ENCODE measurements at places on chromosomes 4 and X.

DNA sequence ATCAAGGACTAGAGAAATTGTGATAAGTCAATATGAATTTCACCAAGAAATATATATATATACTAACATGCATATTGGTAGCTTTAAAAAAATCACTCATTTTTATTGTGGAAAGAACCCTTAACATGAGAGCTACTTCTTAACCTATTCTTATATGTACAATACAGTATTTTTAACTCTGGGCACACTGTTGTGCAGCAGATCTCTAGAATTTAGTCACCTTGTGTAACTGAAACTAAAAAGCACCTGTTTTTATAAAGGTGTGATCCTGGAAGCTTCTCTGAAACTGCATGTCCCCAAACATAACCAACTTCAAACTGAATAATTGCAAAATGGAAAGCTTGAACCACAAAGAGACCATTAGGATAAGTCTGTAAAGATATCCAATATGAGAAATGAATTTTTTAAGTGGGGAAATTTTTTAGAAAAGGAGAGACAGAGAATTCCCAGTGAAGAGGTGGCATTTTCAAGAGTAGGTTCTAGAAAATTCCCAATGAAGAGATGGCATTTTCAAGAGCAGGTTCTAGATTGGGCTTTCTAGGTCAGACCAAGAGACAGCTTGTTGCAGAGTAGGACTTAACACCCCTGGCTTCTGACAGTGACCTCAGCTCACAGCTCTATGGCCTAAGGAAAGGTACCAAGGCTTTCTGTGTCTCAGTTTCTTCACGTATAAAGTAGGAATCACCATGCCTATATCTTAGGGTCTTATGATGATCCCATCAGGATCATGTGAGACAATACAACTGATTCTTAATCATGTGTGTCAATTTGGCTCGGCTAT lies 22.0 kb upstream of the PPARGC1A start:
- DNase-seq: no peak

- DNase-seq: no peak
Observed at GRCh38 chr4:94378047-94378446, 35.4 kb upstream of the HPGDS start.

DNA sequence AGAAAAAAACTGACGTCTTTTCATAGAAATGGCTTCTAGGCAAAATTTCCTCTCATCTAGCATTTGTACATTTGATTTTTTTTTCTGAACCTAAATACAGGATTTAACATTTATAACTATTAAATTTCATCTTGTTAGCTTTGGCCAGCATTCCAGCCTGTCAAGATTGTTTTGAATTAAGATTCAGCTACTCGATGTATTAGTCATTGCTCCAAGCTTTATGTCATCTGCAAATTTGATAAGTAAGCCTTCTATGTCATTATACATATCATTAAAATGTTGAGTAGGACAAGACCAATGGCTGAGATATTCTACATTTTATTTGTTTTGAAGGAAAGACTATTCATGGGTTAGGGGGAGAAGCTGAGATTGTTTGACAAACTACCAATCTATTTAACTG lies 46.7 kb downstream of the DDX53 start:
- DNase-seq: no peak

GRCh38 chrX:17616936-17617335 lies 120.4 kb upstream of the SCML1 start:
- peak; percentile 69 for DNase-seq

DNA sequence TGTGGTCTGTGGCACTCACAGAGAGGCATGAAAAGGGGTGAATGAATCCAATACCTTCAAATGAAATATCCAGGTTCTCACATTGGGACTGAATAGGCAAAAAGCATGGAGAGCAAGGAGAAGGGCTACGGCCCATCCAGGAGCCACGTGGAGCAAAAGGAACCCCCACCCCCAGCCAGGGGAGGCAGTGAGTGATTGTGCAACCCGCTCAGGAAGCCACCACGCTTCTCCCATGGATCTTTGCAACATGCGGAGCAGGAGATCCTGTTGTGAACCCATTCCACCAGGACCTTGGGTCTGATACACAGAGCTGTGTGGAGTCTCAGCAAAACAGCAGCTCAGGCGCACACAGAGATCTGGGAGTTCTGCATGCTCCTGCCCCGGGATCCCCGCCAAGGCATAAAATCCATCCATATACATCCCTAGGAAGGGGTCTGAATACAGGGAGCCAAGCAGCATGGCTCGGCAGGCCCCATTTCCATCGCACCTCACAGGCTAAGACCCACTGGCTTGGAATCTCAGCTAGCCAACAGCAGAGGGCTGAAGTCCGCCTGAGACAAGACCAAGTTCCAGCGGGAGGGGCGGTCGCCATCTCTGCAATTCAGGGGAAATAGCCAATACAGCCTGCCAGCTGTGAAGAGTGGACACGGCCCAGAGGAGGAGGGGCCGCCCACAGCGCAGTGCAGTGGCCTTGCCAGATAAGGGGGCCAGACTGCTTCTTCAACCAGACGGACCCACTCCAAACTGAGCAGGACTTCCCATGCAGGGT lies 80.2 kb downstream of the FGF16 start:
- no peak for DNase-seq

DNA sequence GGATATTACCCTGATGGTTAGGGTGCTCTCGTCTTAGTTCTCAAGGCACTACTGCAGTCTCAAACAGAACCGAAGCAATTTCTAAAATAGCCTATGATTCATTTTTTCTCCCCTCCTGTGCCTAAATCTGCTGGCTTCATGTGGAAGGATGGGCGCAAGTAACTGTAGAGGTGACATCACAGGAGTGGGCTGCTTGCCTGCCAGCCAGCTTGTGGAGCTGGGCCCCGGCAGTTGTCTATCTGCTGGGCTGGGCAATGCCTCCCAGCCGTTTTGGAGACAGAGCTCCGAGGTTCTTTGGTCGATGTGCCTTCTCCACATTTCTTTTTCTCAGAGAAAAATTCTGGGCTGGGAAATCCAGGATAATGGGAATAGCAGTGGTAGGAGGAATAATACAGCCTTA lies 34.3 kb upstream of the CITED1 start:
- DNase-seq: no peak

GRCh38 chr4:88225232-88226105 lies 58.9 kb downstream of the PPM1K start:
- DNase-seq: no peak

GRCh38 chrX:70013466-70014381 lies 36.0 kb downstream of the AWAT2 start:
- no peak for DNase-seq

GRCh38 chr4:113635739-113636437 lies 125.7 kb downstream of the CAMK2D start:
- no peak for DNase-seq

DNA sequence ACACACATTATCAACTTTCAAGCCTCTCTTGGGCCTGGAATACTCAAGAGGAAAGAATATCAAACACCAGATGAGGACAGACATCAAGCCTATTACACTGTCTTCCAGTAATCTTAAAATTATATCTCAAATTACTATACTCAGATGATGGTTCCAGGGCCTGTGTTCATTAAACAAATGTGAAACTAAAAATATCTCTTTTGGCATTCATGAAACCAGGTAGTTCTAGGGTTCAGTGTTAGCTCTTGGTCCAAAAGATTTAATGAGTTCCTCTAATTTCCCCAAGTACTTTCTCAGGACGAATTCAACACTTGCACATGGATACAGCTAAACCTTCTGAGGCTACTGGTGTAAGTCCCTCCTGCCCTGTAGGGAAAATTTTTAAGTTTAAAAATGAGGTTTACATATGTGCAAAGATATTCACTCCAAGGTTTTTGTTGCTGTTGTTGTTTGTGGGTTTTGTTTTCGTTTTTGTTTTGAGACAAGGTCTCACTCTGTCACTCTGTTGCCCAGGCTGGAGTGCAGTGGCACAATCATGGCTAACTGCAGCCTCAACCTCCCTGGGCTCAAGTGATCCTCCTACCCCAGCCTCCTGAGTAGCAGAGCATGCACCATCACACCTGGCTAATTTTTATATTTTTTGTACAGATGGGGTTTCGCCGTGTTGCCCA lies 79.4 kb downstream of the USP46 start:
- DNase-seq: no peak

DNA sequence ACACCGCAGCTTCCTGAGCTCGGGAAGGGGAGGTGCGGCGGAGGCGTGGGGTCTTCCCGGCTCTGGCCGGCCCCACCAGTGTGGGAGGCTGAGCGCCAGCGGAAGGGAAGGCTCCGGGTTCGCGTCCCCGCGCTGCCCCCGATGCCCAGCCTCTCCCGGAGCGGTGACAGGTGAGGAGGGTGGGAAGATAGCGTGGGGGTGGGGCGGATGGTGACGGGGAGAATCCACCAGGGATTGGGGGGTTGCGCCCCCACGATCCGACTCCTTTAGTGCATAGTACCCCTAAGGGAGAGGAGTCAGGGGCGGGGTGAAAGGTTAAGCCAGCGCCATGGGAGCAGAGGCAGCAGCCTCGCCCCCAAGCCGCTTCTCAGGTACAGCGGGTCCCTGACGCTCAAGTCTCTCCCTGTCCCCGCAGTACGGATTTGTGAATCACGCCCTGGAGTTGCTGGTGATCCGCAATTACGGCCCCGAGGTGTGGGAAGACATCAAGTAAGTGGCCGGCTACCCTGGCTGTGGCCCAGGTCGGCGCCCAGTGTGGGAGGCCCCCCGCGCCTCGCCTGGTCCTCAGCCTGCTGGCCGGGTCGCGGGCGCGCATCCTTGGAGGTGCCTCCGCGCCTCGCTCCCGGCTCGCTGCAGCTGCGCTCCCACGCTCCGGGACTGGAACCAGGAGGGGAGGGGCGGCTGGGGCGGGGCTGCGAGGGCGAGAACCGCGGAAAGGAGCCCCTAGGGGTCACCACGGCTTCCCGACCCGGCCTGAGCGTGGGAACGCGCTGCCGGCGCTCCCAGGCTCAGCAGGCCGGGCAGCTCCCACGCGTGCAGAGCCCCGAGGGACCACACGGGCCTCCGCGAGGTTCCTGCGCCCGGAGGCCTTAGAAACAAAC lies 791 bp downstream of the GUCY1B1 start:
- no peak for DNase-seq

Data from NCI-H1930 (cell line).